Cerebellum (tissue), 4 donors: ENCODE measurements at places on chromosomes 7 and 10. TPM values are rescaled to one million over a fixed set of nuclear protein-coding genes. Genes with fewer than 3 reads are reported as not detected.

- DNase-seq = no peak
These were observed 265.4 kb upstream of the C7orf33 start for GRCh38 chr7:148325208-148325607.

- no peak for DNase-seq
These were observed 19.0 kb downstream of the TMEM236 start for GRCh38 chr10:17771017-17771416.

DNA sequence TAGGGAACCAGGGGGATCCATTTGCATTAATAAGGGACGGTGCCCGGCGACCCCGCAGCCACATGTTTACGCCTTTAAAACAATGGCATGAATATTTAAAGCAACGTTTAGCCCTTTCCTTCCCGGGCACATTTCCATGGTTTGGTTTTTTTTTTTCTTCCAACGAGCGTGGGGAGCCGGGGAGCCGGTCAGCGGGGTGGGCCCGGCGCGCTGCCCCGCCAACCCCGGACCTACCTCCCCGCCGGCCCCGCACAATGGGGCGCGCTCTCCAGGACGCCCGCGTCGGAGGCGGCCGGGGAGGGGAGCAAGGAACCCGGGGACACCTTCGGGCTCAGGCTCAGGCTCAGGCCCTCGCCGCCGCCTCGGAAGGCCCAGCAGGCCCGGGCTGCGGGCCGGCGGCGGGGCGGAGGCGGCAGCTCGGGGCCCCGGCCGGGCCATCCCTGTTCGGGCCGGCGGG, 1.0 kb downstream of the SEPHS1 start:
- no peak for DNase-seq

The WIPF3 gene
- total RNA-seq = 2.4 TPM

The GRM3 gene
- 74.5 TPM for total RNA-seq
